ENCODE measurements at places on chromosomes 3 and 15.

DNA sequence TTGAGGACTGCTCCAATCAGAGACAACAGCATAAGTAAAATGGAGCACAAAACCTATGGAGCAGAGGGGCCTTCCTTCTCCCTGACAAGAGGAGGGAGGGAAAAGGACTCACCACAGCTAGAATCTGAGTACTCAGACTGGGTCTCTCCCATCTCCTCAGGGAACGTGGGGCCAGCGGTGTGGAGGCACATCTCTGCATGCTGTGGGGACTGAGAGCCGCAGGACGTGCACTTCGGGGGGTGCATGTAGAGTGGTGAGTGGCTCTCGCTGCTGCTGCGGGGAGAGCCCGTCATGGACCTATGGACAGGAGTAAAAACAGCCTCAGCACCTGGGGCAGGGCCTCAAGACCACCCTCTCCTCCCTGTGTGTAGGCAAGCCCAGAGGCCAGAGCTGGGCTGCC, 17.0 kb downstream of the BCL6 start:
- DNase-seq: no peak

DNA sequence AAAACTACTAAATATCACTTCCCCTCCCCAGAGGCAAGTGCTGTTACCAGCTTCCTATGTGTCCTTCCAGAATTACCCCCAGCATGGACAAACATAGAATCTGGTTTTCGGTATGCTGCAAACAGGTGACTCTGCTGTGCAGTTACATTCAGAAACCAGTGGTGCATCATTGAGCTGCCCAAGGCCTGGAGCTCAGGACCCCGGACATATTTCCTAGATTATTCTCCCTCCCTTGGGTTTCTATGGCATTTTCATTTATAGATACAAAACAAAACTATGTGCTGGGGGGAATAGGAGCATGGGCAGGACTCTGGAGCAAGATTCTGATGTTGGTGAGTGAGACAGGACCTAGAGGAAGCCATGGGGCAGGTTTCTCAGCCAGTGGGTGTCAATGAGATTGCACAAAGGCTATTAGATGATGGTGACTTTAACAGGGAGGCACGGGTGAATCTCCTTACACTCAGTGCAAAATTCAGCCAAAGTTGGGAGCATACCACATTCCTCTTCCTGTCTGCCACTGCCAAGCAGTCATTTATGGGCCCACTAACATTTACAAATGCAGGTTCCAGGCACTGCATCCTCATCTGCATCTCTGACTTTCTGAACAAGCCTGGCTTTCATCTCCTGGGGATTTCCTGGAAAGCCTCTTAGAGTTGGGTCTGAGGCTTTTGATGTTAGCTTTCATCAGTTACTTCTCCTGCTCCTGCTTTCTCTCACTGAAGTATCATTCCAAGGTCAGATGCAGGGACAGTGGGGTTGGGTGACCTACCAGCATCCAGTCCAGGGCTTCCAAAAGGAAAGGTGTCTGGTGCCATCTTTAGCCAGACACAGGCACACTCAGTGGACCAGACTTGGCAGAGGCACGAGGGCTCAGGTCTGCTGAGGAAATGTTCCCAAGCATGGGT, 44.5 kb downstream of the CMTM7 start:
- no peak for DNase-seq

DNA sequence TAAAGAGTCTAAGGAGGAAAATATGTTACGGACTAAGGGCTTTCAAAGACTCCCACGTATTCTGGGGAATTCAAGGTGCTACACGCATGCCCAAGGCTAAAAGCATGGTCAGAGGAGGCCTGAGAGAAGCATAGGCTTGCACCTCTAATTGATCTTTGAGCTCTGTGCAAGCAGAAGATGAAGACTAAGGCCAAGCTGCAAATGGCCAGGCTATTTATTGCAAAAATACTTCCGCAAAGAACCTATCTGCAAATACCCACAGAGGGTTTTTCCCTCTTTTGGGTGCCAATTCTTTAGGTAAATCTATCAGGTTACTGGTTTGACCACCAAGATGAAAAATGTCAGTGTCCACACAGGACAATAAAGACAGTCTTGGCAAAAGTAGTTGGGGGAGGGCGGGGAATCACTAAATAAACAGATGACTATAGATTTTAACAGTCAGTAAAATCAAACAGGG, 119.5 kb downstream of the STAG1 start:
- DNase-seq: no peak

- no peak for DNase-seq
These were observed 329.9 kb upstream of the AGTR1 start for GRCh38 chr3:148367756-148368155.

DNA sequence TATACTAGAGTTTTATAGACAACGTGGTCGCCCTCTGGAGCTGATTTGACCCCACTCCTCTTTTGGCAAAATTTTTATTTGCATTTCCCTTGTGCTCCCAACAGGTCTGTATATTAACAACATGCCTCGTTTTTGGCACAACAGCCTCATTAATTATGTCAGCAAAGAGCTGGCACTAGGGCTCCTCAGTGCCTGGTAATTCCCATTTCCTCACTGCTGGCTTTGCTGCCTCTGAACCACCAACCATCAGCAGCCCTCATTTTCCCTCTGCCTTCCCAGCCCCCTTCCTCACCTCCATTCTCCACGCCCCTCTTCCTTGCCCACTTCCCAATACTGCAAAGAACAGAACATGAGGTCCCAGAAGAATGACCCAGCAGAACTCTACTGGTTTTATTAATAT, 204.8 kb downstream of the ABHD5 start:
- DNase-seq: no peak
